ENCODE measurements at places on chromosomes 12 and 14. TPM values are rescaled to one million over a fixed set of nuclear protein-coding genes. Genes with fewer than 3 reads are reported as not detected.

The GOLGA3 gene
- total RNA-seq = 113 TPM

GRCh38 chr12:43057566-43057965 is 468.0 kb upstream of the PRICKLE1 start:
- DNase-seq = no peak
- no peaks in the 10 kb centered on the region for H3K4me1 ChIP-seq
- no peak overlapping the region for H3K27ac ChIP-seq
- no peak overlapping the region for H3K4me3 ChIP-seq
- no peaks in the 10 kb centered on the region for H3K27me3 ChIP-seq

DNA sequence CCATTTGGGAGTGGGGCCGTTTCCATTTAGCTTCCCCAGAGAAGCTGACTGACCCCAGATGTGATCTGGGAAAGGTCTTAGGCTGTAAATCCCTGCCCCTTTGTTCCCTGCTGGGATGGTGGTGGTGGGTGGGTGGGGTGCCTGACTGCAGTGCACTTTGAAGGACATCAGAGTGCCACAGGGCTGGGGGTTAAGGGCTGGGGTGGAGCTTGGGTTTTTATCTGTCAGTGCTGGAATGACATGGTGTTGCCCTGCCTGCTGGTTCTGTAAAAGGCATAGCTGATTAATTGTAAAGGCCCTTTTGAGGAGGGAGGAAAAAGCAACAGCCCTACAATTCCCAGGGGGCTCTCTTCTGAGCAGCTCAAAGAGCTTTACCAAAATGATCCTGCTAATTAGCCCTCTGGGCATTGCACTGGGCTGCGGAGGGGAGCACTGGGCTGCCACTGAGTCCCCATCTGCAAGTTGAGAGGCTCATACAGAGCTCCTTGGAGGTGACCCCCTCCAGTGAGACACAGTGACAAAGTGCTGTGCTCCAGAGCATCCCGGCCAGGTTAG is 21.1 kb downstream of the PLEKHG3 start:
- H3K27me3 ChIP-seq = no peaks in the 10 kb centered on the region
- peaks cover 75% of the 10 kb centered on the region for H3K4me1 ChIP-seq
- no peak overlapping the region for H3K4me3 ChIP-seq
- no peak for DNase-seq

GRCh38 chr12:83245156-83245555 is 558.5 kb downstream of the TMTC2 start:
- no peaks in the 10 kb centered on the region for H3K36me3 ChIP-seq
- H3K27ac ChIP-seq = no peak overlapping the region
- H3K4me3 ChIP-seq = no peak overlapping the region

The LGR5 gene
- total RNA-seq = 1.6 TPM

All from transverse colon (tissue), 4 donors.